ENCODE measurements at places on chromosomes 4 and X.

- no peak for DNase-seq
Observed at GRCh38 chr4:147160908-147161513, 215.3 kb upstream of the TTC29 start.

GRCh38 chrX:7280520-7280919 is 132.6 kb upstream of the PUDP start:
- DNase-seq, result no peak

GRCh38 chr4:152022543-152022942 is 261.7 kb upstream of the GATB start:
- DNase-seq, result no peak

GRCh38 chr4:80201252-80202151 is 4.2 kb downstream of the PRDM8 start:
- no peak for DNase-seq

- DNase-seq, result no peak
Observed at GRCh38 chr4:172868271-172868670, 300.3 kb upstream of the GALNT7 start.

- DNase-seq, result peak; percentile 36
Observed at GRCh38 chr4:177118596-177118995, 191.1 kb upstream of the NEIL3 start.

GRCh38 chr4:23773884-23774636 is 115.8 kb downstream of the PPARGC1A start:
- no peak for DNase-seq

GRCh38 chrX:11341274-11342201 is 48.3 kb downstream of the AMELX start:
- DNase-seq, result no peak

DNA sequence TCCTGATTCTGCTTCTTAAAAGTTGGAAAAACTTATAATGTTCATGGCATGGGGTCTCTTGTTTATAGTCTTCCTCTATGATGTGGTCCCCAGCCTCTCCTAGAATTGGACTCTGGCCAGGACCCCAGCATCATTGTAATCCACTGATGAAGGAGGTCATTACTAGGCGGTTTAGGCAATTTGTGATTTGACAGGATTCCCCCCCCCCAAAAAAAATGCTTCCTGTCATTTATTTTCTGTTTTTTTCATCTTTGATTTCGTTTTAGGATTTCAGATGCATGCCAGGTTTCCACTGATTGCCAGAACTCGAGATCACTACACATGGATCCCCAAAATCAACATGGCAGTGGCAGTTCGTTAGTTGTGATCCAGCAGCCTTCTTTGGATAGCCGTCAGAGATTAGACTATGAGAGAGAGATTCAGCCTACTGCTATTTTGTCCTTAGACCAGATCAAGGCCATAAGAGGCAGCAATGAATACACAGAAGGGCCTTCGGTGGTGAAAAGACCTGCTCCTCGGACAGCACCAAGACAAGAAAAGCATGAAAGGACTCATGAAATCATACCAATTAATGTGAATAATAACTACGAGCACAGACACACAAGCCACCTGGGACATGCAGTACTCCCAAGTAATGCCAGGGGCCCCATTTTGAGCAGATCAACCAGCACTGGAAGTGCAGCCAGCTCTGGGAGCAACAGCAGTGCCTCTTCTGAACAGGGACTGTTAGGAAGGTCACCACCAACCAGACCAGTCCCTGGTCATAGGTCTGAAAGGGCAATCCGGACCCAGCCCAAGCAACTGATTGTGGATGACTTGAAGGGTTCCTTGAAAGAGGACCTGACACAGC is 4.9 kb downstream of the SPRY1 start:
- no peak for DNase-seq

DNA sequence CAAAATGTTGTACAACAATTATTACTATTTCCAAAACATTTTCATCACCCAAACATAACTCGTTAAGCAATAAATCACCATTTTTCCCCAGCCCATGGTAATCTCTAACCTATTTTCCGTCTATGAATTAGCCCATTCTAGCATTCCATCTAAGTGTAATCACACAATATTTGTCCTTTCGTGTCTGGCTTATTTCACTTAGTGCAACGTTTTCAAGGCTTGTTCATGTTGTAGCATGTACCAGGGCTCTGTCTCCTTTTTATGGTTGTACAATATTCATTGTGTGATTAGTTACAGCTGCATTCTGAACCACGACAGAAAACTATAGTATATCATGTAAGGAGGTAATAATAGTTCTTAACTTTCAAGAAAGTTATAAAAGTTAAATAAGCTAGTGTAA is 656.0 kb upstream of the HS3ST1 start:
- DNase-seq, result no peak

GRCh38 chrX:4129626-4130025 is 416.2 kb upstream of the PRKX start:
- DNase-seq, result no peak

DNA sequence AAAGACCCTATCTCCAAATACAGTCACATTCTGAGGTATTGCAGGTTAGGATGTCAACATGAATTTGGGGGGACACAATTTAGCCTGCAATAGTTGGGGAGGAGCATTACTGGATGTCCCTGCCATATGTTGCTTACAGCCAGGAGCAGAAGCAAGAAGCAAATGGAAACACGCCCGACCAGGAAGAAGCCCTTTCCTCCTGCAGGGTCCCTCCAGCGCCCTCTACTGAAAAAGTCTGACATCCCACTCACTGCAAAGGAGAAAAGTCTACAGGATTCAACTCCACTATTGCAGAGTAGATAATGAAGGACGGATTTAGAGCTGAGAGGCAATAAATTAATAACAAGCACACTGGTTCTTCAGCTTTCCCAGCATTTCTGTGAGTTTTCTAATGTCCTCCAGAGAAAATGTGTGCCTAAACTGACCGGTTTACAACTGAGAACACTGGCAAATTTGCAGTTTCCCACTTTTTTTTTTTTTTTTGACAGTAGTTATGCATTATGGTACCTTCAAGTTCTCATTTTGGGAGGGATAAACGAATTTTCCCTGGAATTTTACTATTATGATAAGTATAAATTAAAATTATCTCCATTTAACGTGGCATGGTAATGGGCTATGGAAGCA is 31.7 kb downstream of the COQ2 start:
- no peak for DNase-seq

DNA sequence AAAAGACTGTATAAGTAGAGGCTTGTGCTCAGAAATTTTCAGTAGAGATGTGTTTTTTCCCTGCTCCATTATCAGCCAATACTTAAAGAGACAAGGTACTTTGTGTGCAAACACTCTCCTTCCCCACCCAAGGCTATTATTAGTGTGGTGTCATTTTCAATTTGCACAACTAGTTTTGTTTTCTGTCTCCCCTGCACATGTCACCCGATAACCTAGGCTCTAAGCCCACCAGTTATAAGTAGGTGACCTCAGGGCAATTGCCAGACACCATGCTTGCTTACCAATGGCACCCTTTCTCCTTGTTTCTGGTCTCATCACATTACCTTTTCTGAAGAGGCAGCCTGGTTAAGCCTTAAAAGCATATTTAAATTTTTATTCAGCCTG is 8.0 kb upstream of the GUCY1A1 start:
- DNase-seq, result no peak

- DNase-seq, result no peak
Observed at GRCh38 chrX:96027407-96027806, 657.2 kb upstream of the DIAPH2 start.

DNA sequence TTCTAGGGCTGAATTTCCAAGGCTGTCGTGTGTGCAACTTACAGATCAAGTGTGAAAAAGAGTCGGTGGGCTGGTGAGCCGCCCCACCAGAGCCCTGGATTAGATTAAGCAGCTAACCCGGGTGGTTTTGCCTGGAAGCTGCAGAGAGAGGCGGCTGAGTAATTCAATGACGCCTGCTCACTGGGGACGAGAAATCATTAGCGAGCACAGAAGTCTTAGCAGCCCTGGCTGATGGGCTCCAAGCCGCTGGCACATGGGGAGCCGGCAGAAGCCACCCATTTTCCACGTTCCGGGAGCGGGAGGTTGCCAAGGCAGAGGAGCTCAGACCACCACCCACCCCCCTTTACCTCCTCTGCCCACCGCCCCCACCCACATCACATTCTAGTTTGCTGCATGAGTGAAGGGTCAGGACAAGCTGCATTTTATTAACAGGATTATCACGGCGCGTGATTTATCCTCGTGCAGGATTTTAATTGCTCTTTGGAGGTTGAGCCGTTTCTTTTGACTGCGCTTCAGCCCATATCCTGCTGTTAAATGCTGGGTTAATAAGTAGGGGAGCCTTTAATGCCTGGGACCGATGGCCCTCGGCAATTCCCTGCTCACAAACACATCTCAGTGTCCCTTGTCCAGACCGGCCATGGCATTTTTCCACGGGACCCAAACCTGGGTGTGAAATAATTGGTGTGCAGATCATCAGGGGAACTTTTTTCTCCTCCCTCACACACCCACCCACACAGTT is 19.1 kb downstream of the BCOR start:
- DNase-seq, result no peak

GRCh38 chrX:80648023-80648422 is 161.7 kb downstream of the BRWD3 start:
- DNase-seq, result no peak

DNA sequence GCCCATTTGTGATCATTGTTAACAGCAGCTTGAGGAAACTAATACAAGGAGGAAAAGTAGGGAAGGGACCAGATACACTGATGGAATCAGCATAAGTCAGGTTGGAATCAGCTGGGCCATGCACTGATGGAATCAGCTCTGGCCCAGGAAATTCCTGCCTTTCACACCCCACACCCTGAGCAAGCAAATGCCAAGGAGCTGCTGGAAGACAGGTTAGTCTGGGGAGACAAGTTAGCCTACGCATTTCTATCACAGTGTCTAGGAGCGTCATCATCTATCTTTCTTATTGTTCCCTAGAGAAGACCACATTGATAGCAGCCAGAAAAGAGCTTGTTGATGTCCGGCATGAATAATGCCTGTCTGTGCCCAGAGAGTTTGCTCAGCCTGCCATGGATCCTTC is 16.2 kb upstream of the CEP135 start:
- DNase-seq, result no peak
